T-helper 1 cell (primary cell): ENCODE measurements at places on chromosomes 16 and 17.

GRCh38 chr17:67637901-67638641, 79.7 kb upstream of the NOL11 start:
- no peak for DNase-seq

DNA sequence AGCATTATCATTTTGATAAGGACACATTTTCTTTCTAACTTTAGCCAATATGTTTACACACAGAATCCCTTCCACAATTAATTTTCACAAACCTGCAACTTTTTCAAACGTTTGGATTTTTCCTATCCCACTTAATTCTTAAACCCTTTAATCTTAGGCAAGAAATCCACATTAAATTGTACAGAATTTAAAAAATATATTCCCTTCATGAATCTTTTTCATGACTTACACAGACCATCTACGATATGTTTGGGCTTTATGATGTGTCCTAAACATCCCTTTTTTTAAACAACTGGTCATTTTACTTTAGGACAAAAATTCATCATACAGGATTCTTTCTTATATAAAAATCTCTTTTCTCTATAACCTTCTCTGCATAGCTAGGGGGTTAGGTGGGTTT, 241.5 kb upstream of the CNTNAP4 start:
- no peak for DNase-seq

- no peak for DNase-seq
Observed at GRCh38 chr17:69760562-69760961, 314.5 kb upstream of the KCNJ16 start.

- DNase-seq, result no peak
Observed at GRCh38 chr17:19958023-19958422, 19.6 kb downstream of the AKAP10 start.

GRCh38 chr17:13986855-13987254, 82.4 kb upstream of the COX10 start:
- DNase-seq, result no peak

- no peak for DNase-seq
Observed at GRCh38 chr16:23357761-23358290, 55.7 kb downstream of the SCNN1B start.

DNA sequence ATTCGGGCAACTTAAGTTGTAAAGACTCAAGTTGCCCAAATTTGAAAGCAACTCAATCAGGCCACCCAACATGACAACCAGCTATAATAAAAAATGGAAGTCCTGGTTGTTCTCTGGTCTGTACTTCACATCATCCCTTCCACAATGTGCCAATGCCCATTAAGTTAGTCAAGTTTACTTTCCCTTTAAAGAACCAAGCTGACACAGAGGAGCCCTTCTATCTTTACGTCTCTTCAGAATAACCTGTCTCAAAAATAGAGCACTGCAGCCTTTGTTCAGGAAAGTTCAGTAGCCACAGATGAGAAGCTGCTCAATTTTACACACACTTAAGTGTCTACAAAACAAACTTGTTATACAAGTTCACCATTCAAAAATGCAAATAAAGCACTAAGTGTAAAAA, 75.1 kb upstream of the C17orf78 start:
- no peak for DNase-seq

DNA sequence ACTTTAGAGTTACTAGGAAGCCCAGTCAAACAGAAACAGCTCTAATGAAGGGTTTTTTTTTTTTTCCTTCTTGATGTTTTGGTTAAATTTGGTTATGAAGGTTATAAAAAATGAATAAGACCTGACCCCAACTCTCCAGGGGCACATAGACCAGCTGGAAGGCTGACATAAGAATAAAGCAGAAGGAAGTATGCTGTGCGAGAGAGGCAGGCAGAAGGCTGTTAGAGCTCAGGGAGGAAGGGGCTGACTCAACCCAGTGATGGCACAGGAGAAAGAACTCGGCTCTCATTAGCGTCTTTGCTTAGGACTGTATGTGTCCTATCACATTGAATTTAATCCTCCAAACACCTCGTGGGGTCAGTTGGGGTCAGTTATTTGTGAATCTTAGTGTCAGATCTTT, 474.6 kb downstream of the PMP22 start:
- DNase-seq, result no peak

DNA sequence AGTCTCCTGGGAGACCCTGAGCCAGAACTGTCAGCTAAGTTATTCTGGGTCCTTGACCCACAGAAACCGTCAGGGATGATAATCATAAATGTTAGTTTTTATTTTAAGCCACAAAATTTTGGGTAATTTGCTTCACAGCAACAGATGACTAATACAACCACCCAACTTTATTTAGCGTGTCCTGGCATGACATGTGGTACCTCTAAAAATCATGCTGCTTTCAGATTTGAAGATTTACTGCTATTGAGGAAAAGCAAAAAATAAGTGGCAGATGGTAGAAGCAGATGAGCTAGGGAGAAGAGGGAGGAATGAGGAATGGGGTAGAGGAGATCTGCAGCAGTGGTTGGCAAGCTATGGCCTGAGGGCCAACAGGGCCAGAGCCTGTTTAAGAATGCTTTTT, 90.4 kb downstream of the TMEM100 start:
- no peak for DNase-seq

DNA sequence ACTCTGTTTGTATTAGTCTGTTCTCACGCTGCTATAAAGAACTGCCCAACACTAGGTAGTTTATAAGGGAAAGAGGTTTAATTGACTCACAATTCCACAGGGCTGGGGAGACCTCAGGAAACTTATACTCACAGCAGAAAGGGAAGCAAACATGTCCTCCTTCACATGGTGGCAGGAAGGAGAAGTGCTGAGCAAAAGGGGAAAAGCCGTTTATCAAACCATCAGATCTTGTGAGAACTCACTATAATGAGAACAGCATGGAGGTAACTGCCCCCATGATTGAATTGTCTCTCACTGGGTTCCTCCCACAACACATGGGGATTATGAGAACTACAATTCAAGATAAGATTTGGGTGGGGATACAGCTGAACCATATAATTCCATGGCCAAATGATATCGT, 30.9 kb downstream of the ABCC1 start:
- no peak for DNase-seq

DNA sequence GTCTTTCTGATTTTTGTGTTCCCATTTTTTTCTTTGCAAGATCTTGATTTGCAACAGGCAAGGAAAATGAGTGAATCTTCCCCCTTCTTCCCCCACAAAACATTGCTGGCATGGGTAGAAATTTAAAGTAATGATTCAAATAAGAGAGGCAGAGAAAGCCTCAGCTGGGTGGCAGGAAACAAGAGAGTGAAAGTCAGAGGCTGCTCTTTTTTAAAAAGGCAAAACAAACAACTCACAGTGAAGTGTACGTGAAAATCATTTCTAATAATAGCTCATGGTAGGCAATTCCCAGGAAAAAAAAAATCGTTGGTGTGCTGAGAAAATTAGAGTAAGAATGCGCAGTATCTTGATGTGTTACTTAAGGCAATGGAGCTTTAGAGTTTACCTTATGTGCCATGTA, 229.5 kb downstream of the FTO start:
- DNase-seq, result no peak

- no peak for DNase-seq
Observed at GRCh38 chr16:19655242-19655777, 62.7 kb downstream of the KNOP1 start.

GRCh38 chr16:56946767-56947603, 14.8 kb upstream of the CETP start:
- no peak for DNase-seq

- DNase-seq, result no peak
Observed at GRCh38 chr16:57084996-57085395, 7.4 kb upstream of the CPNE2 start.
